ENCODE measurements at places on chromosomes 16 and 17. TPM values are rescaled to one million over a fixed set of nuclear protein-coding genes. Genes with fewer than 3 reads are reported as not detected.
A peak's percentile ranks its signal among the peaks of the same experiment; 100 is the strongest.

DNA sequence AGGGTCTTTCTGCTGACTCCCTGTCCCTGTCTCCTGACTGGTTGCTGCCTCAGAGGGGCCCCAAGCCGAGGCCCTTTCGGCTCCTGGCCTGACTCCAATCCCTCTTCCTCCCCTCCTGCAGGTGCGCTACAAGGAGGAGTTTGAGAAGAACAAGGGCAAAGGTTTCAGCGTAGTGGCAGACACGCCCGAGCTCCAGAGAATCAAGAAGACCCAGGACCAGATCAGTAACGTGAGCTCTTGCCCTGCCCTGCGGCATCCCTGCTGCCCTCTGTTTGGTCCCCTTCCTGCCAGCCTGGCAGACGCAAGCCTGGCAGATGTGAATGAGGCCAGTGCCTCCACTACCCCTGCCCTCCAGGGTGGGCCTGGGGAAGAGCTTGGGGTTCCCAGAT, 27.1 kb upstream of the LASP1NB start:
- peak overlapping the region; percentile 67 for H3K27ac ChIP-seq
- H3K4me3 ChIP-seq = no peak overlapping the region
- peaks cover 65% of the 10 kb centered on the region for H3K36me3 ChIP-seq
- peaks cover 99% of the 10 kb centered on the region for H3K4me1 ChIP-seq
- H3K27me3 ChIP-seq = no peaks in the 10 kb centered on the region

Gene ATP2C2
- total RNA-seq = not detected

DNA sequence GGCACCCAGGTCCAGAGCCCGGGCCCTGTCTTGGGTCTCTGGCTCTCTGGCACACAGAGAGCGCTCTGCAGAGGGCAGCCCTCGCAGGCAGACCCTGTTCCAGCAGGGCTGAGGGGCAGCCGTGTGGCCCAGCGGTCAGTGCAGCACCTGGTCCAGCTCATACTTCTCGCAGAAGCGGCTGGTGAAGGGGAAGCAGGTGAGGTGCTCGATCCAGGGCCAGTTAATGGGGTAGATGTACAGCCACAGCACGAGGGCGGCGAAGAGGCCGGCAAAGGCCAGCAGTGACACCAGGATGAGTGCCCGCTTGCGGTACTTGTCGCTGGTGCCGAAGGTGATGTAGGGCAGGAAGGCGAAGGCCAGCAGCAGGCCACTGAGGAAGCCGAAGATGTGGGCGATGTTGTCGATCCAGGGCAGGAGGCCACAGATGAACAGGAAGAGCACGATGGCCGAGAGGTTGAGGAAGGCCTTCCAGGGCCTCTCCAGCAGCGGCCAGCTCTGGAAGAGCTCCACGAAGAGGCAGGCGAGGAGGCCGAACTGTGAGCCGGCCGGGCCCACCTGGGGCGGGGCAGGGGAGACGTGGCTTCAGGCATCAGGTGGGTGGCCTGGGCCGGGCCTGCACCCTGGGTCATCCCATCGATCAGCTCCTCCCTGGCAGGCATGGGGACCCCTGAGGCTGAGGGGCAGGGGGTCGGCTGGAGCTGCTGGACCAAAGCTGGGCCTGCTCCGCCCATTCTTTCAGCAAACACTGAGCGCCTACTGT, 4.3 kb downstream of the AANAT start:
- H3K4me3 ChIP-seq = no peak overlapping the region
- peaks cover 30% of the 10 kb centered on the region for H3K36me3 ChIP-seq
- H3K27me3 ChIP-seq = no peaks in the 10 kb centered on the region
- no peak for DNase-seq

GRCh38 chr16:69741519-69741918, 13.2 kb downstream of the NOB1 start:
- H3K27ac ChIP-seq = peak overlapping the region; percentile 60
- H3K4me1 ChIP-seq = peaks cover 19% of the 10 kb centered on the region
- H3K36me3 ChIP-seq = peaks cover 73% of the 10 kb centered on the region
- DNase-seq = no peak
- no peaks in the 10 kb centered on the region for H3K27me3 ChIP-seq
- no peak overlapping the region for H3K4me3 ChIP-seq

GRCh38 chr17:45339646-45340605, 23.1 kb upstream of the MAP3K14 start:
- H3K27ac ChIP-seq = no peak overlapping the region
- no peak for DNase-seq
- no peak overlapping the region for H3K4me3 ChIP-seq
- peaks cover 38% of the 10 kb centered on the region for H3K4me1 ChIP-seq
- H3K27me3 ChIP-seq = no peaks in the 10 kb centered on the region

DNA sequence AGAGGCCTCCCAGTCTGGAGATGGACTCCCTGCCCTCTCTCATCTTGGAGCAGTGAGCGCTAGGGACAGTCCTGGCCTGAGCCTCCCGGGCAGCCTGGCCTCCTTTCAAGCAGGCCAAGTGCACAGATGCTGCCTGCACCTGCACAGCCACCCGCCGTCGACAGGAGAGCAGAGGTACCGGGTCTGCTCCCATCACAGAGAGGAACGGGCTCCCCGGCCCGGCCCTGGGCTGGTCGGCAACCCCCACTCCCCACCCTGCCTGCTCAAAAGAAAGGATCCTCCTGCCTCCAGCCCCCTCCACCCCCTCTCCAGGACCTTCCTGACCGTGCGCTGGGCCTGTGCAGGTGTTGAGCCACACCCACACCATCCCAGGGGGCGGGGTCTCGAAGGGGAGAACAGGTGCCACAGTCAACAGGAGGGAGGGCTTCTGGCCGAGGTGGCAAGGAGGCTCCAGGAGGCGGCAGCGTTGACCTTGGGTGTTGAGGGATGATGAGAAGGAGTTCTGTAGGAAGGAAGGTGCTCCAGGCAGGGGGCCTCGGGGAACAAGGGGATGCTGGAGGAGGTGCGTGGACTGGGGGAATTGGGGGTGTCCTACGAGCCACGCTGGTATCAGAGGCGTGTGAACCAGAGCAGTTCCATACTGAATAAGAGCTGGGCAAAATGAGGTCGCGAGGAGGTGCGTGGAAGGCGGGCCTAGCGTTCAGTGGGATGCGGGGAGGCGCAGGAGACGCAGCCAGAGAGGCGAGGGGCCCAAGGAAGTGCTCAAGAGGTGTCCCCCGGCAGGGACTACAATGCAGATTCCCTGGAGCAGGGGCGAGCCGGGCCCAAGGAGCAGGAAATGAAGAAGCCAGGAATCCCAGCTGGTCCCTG, 967 bp upstream of the CDH15 start:
- H3K36me3 ChIP-seq = no peaks in the 10 kb centered on the region
- peak overlapping the region; percentile 40 for H3K4me3 ChIP-seq
- H3K27ac ChIP-seq = no peak overlapping the region
- H3K27me3 ChIP-seq = peaks cover 46% of the 10 kb centered on the region
- no peak for DNase-seq
- H3K4me1 ChIP-seq = peaks cover 19% of the 10 kb centered on the region

DNA sequence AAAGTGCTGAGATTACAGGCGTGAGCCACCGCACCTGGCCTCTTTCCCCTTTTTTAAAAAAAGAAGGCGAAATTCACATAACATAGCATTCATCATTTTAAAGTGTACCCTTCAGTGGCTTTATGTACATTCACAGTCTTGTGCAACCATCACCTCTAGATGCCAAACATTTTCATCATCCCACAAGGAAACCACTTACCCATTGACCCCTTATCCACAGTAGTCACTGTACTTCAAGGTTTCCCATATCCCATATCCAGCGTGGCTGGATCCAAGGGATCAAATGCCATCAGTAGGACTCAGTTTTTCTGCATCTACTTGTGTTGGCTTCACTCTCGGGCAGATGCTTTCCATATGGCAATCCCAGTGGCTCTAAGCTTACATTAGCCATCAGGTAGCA, 50.3 kb downstream of the BMERB1 start:
- H3K27ac ChIP-seq = no peak overlapping the region
- H3K4me3 ChIP-seq = no peak overlapping the region
- H3K4me1 ChIP-seq = peaks cover 38% of the 10 kb centered on the region
- DNase-seq = no peak
- H3K36me3 ChIP-seq = peaks cover 2% of the 10 kb centered on the region

DNA sequence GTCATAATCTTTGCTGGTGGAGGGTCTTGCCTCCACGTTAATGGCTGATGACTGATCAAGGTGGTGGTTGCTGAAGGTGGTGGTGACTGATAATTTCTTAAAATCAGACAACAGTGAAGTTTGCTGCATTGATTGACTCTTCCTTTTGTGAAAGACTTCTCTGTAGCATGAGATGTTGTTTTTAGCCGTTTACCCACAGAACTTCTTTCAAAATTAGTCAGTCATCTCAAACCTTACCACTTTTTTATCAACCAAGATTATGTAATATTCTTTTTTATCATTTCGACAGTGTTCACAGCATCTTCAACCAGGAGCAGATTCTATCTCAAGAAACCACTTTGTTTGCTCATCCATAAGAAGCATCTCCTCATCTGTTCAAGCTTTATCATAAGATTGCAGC, 5.9 kb downstream of the UQCRC2 start:
- H3K4me3 ChIP-seq = no peak overlapping the region
- no peaks in the 10 kb centered on the region for H3K27me3 ChIP-seq
- H3K27ac ChIP-seq = no peak overlapping the region

Gene ZP2
- total RNA-seq = not detected

DNA sequence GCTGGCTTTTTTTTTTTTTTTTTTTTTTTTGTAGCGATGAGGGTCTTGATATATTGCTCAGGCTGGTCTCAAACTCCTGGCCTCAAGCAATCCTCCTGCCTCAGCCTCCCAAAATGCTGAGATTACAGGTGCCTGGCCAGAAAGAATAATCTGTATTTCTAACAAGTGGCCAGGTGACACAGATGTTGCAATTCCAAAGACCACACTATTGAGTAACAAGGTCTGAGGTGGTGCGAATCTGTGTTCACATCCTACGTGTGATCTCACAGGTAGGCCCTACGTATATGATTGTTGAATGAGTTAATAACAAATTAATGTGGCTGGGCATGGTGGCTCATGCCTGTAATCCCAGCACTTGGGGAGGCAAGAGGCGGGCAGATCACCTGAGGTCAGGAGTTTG, 33.3 kb downstream of the OTOA start:
- H3K27ac ChIP-seq = no peak overlapping the region
- DNase-seq = no peak
- no peaks in the 10 kb centered on the region for H3K27me3 ChIP-seq
- H3K4me3 ChIP-seq = no peak overlapping the region
- peaks cover 6% of the 10 kb centered on the region for H3K4me1 ChIP-seq

GRCh38 chr16:19776147-19776546, 58.1 kb downstream of the IQCK start:
- H3K27me3 ChIP-seq = no peaks in the 10 kb centered on the region
- no peak overlapping the region for H3K27ac ChIP-seq
- no peak overlapping the region for H3K4me3 ChIP-seq
- no peaks in the 10 kb centered on the region for H3K36me3 ChIP-seq
- DNase-seq = no peak
- H3K4me1 ChIP-seq = no peaks in the 10 kb centered on the region

Gene SLC12A3
- not detected for total RNA-seq

- H3K36me3 ChIP-seq = no peaks in the 10 kb centered on the region
- H3K27me3 ChIP-seq = no peaks in the 10 kb centered on the region
- H3K4me3 ChIP-seq = no peak overlapping the region
Measured at GRCh38 chr17:36650096-36650775, 48.9 kb downstream of the MRM1 start.

- DNase-seq = no peak
- no peak overlapping the region for H3K27ac ChIP-seq
- peaks cover 47% of the 10 kb centered on the region for H3K4me1 ChIP-seq
- peaks cover 33% of the 10 kb centered on the region for H3K36me3 ChIP-seq
- H3K4me3 ChIP-seq = no peak overlapping the region
- no peaks in the 10 kb centered on the region for H3K27me3 ChIP-seq
Measured at GRCh38 chr17:47180337-47180736, 8.8 kb downstream of the CDC27 start.

- no peak for DNase-seq
- H3K27ac ChIP-seq = no peak overlapping the region
- no peaks in the 10 kb centered on the region for H3K4me1 ChIP-seq
- H3K27me3 ChIP-seq = no peaks in the 10 kb centered on the region
Measured at GRCh38 chr17:69246726-69247375, 18.2 kb upstream of the ABCA10 start.

Gene ZSCAN10
- total RNA-seq = not detected

DNA sequence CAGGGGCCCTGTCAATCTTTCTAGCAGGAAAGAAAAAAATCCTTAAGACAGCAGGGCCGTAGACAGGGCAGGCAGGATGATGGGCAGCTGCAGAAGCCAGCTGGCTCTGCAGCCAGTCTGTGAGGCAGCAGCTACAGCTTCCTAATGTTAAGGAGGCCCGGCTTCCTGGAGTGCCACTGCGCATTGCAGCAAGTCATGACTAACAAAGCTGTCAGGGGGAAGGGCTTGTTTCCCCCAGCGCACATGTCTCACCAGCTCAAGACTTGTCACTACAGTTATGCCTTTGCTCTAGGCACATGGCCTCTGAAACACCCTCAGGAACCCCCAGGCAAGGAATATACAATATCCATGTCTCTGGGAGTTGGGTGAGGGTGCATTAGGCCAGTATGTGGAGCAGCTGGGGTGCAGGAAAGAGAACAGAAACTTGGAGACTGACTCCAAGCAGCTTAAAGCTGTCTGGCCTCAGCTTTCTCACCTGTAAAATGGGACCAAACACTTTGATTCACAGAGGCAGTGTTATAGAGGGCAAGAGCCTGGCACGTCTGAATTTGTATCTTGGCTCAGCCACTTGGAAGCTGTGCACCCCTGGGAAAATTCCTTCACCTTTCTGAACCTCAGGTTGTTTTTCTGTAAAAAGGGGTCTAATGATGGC, 220.0 kb downstream of the HAPSTR1 start:
- no peak for DNase-seq
- peaks cover 3% of the 10 kb centered on the region for H3K4me1 ChIP-seq
- no peak overlapping the region for H3K27ac ChIP-seq
- no peaks in the 10 kb centered on the region for H3K27me3 ChIP-seq
- H3K36me3 ChIP-seq = no peaks in the 10 kb centered on the region

DNA sequence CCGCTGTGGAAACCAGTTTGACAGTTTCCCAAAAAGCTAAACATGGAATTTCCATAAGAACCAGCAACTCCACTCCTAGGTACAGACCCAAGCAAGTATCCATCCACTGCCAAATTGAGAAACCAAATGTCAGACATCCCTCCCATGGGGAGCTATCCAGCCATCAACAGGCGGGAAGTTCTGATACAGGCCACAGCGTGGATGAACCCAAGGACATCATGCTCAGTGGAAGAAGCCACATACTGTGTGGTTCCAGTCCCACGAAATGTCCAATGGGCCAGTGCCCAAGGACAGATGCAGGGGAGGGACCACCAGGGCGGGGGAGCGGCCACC, 12.6 kb upstream of the BAIAP2 start:
- no peaks in the 10 kb centered on the region for H3K36me3 ChIP-seq
- peaks cover 30% of the 10 kb centered on the region for H3K4me1 ChIP-seq
- H3K27me3 ChIP-seq = no peaks in the 10 kb centered on the region
- no peak overlapping the region for H3K4me3 ChIP-seq
- no peak overlapping the region for H3K27ac ChIP-seq
